Sigmoid colon (tissue), 7 donors: ENCODE measurements at places on chromosomes 5 and 9. TPM values are rescaled to one million over a fixed set of nuclear protein-coding genes. Genes with fewer than 3 reads are reported as not detected.

DNA sequence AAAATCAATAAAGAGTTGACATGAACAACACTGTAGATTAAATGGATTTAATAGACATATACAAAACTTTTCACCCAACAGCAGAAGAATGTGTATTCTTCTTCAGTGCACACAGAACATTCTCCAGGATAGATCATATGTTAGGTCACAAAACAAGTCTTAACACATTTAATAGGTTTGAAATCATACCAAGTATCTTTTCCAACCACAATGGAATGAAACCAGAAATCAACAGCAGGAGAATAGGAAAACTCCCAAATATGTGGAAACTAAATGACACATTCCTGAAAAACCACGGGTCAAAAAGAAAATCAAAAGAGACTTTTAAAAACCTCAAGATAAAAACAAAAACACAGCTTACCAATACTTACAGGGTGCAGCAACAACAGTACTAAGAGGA lies 790.1 kb upstream of the ZNF608 start:
- no peaks in the 10 kb centered on the region for H3K4me1 ChIP-seq
- no peaks in the 10 kb centered on the region for H3K36me3 ChIP-seq
- DNase-seq = no peak
- no peak overlapping the region for H3K4me3 ChIP-seq

DNA sequence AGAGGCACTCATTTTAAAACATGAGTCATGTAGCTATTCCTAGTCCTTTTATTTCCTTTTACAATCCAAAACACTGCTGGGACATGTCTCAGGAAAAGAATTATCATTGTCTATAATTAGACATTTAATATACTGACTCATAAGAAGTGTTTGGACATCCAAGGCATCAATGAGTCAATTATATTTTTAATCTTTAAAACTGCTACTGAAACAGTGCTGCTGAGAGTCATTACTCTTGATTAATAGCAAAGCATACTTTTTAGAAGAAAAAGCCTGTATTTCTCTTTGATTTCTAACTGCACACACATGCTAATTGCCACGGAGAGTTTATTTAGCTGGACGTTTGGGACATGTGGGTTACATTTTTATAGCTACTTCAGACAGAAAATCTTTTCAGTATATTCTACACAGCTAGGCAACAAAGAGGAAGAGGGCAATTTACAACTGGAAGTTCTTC lies 1249.0 kb upstream of the CDH18 start:
- no peak for DNase-seq
- no peak overlapping the region for H3K27ac ChIP-seq
- H3K36me3 ChIP-seq = no peaks in the 10 kb centered on the region
- H3K4me1 ChIP-seq = peaks cover 6% of the 10 kb centered on the region
- H3K4me3 ChIP-seq = no peak overlapping the region

DNA sequence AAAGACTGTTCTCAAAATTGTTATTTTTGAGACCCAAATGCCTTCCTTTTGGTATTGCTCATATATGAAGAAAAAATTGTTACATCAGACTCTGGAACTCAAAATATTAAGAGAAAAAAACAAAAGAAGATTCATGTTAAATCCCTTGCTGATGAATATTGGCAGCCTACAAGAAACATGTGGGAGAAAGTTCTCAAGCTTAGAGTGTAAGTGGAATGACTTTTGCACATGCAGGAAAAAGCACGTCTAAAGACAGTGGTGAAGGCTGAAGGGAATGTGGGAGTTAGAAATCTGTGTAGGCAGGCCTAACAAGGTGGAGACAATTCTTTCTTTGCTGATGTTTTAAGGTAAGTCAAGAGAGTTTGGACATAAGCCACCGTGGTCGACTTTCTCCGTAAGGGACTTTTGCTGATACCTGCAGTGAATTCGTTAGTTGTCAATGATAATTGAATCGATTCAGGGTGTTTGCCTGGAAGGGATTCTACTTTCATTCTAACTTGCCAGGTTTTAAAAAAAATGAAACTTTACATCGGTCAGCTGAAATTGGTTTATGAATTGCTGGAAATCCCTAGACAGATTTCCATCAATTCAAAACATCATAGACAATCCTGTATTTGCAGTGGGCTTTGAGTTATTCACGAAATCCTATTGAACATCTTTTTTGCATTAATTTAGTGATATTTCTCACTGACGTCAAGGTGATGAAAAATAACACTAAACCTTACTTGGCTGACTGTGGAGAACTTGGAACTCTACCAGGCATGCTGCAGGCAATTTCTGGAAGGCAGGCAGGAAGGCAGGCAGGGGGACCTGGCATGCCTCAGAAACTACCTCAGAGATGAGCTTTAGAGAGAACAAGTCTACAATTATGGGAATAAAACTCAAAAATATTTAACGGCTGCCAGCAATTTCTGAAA lies 359.1 kb upstream of the ADAMTSL1 start:
- no peak for DNase-seq
- H3K27ac ChIP-seq = no peak overlapping the region
- H3K36me3 ChIP-seq = no peaks in the 10 kb centered on the region
- no peak overlapping the region for H3K4me3 ChIP-seq
- H3K27me3 ChIP-seq = no peaks in the 10 kb centered on the region
- H3K4me1 ChIP-seq = peaks cover 9% of the 10 kb centered on the region

Gene ZNF782
- total RNA-seq = 15.2 TPM

Gene WDR31
- total RNA-seq = 3.9 TPM
